ENCODE measurements at places on chromosomes 1 and 21.

GRCh38 chr1:89786628-89787214 is 34.1 kb upstream of the LRRC8D start:
- DNase-seq: no peak

DNA sequence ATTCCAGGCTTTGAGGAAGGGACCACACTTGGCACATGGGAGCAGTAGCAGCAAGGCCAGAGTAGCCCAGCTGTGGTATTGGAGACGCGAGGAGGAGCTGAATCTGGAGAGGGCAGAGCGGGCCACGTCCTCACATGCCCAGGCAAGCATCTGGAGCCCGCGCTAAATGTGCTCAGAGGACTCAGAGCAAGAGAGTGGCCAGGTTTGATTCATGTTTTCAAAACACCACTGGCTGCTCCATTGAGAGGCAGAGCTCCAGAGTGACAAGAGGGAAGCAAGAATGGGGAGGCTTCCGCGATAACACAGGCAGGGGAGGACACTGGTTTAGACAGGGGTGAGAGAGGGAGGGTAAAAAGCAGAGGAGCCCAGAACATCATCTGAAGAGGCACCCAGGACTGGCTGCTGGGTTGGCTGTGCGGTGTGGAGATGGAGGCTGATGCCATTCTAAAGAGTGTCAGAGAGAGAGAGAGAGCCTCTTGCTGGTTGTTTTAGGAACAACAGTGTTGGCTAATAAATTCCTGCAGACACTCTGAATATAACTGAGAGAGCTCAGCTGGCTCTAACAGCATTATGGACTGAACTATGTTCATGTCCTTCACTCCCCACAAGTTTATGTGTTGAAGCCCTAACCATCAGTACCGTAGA is 32.3 kb downstream of the RCAN1 start:
- DNase-seq: peak; percentile 57

GRCh38 chr21:31665397-31665796 is 5.9 kb downstream of the SOD1 start:
- DNase-seq: no peak

DNA sequence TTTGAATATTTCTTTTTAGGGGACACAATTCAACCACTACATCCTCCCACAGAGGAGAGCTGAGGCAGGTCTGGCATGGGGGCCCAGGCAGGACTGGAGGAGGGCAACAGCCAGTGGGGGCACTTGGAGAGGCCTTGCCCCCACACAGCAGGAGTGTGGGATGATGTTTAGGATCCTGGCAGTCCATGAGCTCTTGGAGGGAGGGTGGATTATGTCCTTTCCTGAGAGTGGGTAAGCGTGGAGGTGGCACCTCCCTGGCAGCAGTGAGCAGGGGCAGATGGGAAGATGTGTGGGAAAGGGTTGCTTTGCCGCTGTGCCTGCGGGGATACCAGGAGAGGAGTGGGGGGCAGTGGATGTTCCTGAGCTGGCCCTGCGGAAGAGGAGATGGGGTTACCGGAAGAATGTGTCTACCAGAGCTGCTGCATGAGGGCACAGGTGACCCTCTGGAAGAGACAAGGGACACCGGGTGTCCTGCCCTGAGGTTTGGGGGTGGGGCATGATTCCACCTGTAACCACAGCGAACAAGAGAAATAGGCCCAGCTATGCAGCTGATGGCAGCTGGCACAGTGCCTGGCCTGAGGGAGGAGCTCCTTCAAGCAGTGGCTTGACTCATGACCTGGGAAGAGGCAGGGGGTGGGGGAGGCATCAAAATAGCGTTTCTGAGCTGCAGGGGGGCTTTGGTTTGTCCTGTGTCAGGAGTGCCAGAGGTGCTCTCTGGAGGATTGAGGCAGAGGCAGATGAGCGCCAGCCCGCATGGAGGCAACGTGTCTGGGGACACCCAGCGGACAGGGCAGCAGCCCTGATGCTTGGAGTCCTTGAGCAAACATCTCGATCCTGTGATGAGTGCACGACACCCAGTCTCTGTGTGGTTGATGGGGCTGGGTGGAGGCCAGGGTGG is 123.9 kb upstream of the TMPRSS2 start:
- peak; percentile 88 for DNase-seq

DNA sequence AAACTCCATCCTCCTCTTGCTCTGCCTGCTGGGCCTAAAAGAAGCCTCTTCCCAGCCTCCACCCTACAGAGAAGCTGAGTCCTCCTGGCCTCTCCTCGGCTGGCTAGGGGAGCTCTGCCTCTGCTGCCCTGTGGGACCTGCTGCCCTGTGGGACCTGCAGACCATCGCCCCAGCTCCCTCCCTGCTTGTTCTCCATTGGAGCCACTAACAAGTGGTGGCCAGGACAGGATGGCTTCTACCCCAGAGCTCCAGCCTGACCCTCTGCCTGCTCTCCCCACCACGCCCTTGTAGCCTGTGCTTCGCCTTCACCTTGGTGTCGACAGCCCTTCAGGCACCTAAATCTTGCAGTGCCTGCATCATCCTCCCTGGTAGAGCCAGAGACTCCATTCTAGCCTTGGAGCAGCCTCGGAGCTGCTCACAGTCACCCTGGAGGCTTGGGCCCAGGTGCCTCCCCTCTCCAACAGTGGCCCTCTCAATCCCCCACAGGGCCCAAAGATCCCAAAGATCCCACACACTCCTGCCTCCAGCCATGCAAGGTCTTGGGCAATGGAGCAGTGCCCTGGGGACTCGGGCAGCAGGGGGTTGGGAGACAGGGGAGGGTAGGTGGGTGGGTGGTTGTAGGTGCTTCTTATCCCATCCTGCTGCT is 3.0 kb downstream of the EPS8L3 start:
- DNase-seq: no peak

DNA sequence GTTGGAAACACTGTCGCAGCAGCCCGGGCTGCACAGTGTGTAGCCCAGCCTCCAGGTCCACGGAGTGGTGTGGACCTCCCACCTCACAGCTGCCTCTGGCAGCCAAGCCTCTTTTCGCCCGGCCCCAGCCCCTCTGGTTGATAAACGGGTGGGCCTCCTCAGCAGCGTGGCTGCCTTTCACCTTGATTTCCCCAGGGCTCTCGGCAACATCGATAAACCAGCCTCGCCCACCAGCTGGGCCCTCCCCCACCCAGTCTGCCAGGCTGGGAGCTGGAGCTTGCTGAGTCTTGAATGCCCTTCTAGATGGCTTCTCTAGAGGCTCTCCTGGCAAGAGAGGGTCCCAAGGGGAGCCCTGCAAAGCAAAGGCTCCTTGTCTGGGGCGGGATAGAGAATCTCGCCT is 31.0 kb upstream of the LHX4 start:
- no peak for DNase-seq

DNA sequence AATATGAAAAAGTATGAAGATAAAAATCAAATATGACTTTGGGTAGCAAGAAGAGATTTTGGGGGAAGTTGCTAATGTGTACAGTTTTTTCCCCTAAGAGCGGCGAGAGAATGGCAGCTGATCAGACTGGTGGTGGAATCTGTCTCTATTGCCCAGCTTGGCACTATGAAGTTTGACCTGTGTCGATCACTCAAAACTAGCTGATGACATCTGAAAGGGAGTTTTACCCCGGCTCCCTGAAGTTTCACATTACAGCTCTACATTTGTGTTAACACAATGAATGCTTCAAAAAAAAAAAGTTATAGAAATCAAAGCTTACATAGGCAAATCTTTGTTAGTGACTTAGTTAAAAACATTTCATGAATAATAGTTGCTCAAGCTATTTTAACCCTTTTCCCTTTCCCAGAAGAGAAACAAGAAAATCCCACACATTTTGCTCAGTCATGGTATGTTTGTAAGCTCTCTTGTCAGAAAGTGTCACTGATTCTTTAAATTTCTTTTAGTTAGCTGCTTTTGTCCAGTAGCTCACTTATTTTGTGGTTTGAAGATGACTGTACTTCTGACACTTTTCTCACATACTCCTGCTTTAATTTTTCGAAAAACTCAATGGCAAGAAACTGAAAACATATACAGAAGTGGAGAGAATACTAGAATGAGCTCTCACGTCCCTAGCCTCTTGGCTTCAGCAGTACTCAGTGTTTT is 41.3 kb downstream of the DYRK1A start:
- no peak for DNase-seq

- DNase-seq: no peak
Measured at GRCh38 chr1:109158433-109158832, 44.5 kb downstream of the ELAPOR1 start.

GRCh38 chr1:204996981-204997380 is 46.0 kb upstream of the CNTN2 start:
- no peak for DNase-seq

- no peak for DNase-seq
Measured at GRCh38 chr1:19495799-19496526, 10.6 kb upstream of the CAPZB start.

- DNase-seq: no peak
Measured at GRCh38 chr1:38577385-38577784, 282.2 kb downstream of the RRAGC start.

GRCh38 chr1:229784834-229785233 is 158.8 kb downstream of the URB2 start:
- no peak for DNase-seq

DNA sequence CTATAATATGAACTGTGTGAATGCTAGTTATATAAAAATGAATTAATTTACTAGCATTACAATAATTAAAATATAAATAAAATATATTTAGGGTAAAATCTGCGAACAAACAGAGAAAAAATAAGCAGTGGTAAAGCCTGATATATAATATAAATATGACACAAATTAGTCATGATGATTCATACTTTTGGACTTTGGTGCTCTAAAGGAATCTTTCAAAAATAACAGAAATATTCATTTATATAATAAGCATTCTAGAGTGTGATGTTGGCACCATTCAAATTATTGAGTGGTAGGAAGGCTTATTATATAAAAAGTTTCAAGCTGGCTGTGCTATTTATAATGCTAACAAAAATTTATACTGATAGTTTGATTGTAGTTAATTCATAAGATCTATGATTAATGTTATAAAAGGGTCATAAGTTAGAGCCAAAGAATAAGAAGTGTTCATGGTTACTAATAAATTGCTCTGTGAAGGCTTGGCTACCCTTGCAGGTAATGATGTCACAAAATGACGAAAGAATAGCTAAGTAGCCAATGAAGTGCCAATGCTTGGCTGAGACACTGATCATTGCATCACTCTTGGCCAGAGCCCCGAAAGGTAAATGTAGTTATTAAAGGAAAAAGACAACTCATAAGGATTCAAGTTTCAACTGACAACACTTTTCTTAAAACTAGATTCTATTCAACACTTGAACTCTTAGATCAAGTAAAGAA is 108.7 kb downstream of the USH2A start:
- DNase-seq: no peak

DNA sequence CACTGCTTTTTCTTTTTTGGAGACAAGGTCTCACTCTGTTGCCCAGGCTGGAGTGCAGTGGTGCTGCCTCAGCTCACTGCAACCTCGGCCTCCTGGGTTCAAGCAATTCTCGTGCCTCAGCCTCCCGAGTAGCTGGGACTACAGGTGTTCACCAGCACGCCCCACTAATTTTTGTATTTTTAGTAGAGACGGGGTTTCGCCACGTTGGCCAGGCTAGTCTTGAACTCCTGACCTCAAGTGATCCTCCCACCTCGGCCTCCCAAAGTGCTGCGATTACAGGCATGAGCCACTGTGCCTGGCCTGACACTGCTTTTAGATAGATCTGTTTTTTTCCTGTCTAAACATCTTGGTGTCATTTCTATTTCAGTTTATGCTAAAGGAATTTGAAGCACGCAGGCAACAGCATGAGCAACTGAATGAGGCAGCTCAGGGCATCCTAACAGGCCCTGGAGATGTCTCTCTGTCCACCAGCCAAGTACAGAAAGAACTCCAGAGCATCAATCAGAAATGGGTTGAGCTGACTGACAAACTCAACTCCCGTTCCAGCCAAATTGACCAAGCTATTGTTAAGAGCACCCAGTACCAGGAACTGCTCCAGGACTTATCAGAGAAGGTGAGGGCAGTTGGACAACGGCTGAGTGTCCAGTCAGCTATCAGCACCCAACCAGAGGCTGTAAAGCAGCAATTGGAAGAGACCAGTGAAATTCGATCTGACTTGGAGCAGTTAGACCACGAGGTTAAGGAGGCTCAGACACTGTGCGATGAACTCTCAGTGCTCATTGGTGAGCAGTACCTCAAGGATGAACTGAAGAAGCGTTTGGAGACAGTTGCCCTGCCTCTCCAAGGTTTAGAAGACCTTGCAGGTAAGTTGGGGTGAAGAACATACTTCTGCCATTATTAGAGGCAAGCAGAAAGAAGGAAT is 106.1 kb upstream of the BMP8A start:
- DNase-seq: no peak

- no peak for DNase-seq
Measured at GRCh38 chr1:182357913-182358312, 33.7 kb downstream of the GLUL start.

DNA sequence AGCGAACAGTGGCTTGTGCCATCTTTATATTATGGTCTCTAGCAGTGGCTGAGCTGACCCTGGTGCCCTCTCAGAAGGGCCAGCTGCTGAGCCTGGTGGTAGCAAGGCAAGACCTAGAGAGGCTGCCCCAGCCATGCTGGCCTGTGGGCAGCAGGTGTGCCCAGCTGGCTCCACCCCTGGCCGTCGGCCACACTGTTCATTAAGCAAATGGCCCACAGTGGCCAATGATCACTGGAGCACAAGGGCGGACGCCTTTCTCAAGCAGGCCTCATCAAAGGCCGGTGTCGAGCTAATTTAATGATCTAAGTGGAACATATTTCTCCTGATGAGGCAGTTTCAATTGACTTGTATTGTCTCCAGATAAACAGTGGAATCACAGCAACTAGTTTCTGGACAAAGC is 89.4 kb downstream of the GRIK3 start:
- DNase-seq: no peak

DNA sequence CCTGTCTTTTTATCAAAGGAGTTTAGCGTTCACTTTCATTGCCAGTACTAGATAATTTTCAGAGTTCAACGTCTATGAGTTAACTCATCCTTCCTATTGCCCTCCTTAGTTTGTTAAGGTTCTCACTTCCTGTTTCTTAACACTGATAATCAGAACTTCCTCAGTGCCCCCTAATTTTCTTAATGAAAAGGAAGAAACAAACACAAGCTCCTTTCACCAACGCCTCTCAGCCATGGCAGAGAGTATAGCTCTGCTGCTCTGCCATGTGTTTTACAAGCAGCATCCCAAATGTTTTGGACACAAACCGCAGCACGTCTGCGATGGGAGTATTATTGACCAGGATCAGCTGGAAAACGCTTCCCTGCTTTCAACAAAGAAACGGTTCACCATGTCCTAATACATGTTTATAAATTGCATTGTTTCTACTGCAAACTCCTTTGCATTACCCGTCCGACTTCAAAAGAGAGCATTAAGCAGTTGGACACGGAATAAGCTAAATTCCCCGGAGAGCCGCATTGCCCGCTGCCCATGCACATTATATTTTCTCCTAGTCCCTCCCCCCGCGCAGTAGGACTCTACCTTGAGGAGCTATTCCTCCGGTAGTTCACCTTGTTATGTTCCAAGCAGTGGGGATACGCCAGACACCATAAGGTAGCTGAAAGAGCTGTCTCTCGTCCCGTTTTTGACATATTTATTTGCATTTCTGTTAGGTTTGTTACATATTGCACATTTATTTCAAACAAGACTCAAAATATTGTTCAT is 561 bp downstream of the OLFM3 start:
- no peak for DNase-seq
